ENCODE measurements at places on chromosomes 1 and 21.

DNA sequence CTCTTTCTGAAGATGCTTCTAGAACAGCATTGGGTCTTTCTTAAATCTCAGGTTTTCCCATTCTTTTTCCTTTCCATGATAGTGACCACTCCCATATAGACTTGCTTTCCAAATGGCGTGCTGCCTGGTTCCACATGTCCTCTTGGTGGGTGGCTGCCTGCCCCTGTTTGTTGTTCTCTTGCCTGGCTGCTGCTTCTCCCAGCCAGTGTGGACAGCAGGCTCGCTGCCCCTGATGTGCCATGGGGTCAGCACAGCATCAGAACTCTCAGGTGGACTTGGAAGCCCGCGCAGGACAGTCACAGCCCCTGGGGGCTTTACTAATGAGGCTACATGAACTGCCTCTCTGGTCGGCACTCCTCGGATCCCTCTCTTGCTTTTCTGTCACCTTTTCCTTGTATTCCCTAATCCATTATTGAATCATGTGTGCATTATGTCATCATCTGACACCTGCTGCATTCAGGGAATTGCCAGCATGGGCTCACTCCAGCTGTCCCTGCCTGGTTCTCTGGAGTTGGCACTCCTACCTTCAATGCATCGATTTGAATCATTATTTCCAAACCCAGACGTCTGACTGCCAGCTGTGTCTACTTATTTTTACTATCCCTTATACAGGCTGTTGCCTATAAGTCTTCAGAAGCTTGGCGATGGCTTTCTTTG is 100.5 kb upstream of the COA6 start:
- no peak for DNase-seq

- DNase-seq: no peak
Measured at GRCh38 chr1:226402739-226403165, 5.1 kb downstream of the PARP1 start.

DNA sequence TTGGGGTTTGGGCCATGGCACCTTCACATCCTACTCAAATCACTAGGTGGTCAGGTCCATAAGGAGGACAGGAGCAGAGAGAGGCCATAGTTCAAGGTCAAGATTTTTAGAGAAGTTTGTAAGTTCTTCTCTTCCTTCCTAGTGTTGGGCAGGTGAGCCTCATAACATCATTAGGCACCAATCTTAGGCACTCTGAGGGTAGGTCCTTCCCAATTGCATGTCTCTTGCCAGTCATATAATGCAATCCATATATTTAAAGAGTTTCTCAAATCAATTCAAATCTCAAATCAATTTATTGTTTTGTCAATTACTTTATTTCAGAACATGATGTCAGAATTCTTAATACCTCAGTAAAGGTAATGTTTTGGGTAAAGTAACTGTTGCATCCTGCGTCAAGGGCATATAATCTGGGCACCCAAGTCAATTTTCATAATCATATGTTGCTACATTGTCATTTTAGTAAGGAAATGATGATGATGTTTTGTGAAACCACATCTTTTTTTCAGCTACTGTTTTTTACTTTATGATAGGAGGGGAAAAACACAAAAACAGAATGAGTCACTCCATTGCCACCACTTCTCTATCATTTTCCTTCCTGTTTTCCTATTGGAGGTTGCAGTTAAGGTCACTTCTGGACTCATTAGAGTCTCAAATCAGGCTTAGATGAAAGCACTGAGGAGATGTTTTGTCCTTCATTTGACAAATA is 122.7 kb downstream of the UCHL5 start:
- no peak for DNase-seq

- peak; percentile 50 for DNase-seq
Measured at GRCh38 chr1:207309745-207310273, 11.7 kb upstream of the CD55 start.

DNA sequence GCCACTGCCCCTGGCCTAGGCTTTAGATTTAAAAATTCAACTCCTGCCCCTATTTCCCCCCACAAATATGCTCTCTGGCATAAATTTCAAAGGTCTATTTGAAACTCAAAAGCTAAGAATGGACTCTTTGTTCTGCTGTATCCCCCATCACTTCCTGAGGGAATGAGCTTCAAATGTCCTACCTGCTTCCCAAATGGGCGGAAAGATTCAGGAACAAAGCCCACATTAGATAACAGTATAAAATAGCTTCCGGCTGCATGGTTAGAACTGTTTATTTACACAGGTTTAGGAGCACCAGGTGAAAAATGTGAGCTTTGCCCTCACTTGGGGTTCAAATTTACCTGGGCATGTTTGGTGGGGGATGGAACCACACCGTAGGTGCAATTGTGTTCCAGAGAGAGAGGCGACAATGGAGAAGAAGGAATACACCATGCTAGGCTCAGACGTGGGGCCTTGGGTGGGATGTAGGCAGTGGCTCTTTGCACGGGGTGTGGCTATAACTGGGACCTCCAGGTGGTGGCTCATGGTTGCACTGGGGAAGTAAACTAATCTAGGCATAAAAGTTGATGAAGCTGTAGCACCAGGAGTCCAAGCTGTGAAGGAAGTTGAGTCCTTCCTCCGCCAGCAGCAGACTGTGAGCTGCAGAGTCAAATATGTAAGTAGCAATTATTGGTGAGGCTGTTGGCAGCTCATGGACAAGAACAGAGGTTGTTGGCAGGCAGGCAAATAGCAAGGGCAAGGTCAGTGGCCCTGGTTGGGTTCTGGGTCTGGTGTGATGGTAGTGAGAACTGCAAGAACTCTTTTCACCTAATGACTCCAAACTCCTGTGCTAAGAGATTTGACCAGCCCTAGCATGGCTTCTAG is 41.5 kb upstream of the SRSF10 start:
- DNase-seq: no peak

DNA sequence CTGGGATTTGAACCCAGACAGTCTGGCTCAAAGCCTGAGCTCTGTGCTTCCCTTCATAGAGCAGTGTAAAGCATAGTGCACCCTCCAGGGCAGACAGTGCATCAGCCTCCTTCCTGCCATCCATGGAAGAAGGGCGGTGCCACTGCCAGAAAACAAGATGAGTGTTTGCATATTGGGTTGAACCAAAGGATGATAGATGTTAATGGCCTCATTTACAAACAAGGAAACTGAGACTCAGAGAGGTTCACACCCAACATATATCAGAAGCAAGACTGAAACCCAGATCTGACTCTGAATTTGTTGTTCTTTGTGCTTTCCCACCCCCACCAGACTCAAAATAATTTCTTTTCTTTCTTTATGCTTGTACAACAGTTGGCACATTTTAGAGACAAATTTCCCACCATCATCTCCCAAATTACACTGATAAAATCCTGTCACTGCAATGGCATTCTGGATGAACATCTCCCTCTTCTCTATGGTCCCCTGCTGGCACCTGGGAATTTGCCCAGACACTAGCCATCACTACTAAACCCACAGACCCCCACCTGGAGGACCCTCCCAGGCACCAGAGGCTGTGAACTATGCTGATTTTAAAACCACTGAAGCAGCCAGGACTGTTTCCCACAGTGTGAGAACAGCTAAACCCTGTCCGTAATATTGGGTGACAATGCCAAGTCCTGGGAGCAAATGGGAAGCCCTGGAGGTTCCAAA is 45.4 kb upstream of the MPZL1 start:
- no peak for DNase-seq

DNA sequence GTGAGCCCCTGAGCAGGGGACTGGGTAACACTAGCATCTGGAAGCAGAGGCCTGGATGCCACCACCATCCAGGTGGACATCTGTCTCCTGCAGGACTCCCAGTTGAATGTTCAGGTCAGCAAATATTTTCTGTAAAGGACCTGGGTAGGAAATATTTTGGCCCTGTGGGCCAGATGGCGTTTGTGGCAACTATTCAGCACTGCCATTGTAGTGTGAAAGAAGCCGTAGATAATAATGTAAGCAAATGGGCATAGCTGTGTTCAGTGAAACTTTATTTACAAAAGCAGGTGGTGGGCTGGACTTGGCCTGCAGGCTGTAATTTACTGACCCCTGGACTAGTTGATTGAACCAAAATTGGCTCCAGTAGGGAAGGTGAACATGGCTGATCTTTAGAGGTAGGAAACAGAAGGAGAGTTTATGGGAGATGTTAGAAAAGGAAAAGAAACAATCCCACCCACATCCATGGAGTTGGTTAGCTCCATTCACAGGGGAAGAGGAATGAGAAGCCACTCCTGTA is 20.0 kb upstream of the CD101 start:
- DNase-seq: no peak

- no peak for DNase-seq
Measured at GRCh38 chr1:43405219-43405875, 15.6 kb downstream of the SZT2 start.

DNA sequence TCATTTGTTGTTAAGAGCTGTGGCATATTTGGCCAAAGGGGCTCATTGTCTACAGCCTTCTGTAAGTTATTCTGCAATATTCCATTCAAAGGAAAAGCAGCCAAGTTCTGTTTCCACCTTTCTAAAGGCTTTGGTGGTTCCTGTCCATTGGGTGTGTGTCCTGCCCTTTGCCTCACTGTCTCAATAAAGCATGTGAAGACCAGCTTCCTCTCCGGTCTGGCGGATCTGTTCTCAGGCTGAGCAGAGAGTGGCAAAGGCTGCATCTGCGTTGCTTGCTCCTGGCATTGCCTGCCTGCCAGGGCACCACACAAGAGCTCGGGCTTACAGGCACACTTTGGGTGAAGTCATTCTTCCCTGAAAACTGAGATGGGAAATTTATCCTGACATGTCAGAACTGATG is 34.9 kb downstream of the ST6GALNAC3 start:
- no peak for DNase-seq

DNA sequence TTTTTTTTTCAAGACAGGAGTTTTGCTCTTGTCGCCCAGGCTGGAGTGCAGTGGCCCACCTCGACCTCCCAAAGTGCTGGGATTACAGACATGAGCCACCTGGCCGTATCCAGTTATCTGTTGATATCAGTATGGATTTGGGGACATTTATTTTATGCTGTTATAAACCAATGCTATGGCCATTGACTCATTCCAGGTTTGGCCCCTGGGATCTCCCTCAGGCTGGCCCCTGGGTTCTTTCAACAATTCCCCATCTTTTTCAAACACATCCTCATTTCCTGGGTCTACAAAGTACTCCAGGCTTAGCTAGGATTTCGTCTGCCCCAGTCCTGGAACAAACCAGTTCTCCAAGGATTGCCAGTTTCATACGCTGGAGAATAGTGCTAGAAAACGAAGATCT is 44.1 kb downstream of the WDR4 start:
- DNase-seq: no peak

GRCh38 chr1:212271823-212272485 is 13.3 kb upstream of the PPP2R5A start:
- DNase-seq: no peak

DNA sequence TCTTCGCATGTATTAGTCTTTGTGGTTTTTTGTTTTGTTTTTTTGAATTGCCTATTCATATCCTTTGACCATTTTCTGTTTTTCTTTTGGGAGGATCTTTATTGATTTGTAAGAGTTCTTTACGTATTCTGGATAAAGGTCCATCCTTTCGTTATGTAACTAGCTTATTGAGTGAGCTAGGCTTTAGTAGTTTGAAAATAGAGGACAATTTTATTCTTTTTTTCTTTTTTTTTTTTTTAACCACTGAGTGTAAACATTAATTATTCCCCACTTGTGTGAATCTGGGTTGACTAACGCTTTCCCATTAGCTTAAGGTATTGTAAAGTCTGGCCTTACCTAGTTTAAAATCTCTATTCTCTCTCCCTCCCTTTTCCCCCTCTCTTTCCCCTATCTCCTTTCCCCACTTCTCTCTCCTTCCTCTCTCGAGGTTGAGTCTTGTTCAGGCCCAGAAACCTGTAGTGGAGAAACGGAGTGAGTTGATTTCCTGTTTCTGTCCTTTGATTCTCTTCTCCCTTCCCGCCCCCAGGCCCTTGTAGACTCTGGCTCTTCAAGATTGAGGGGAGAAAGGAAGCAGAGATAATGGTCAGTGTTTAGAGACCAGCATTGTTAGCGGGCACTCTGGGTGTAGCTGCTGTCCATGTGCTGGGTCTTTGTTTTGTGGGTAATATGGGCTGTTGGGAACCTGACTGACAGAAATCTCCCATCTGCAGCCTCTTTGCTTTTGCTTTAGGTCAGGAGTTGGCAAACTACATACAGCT is 1.5 kb downstream of the MORC3 start:
- DNase-seq: no peak

GRCh38 chr1:67735806-67736627 is 51.0 kb downstream of the GADD45A start:
- peak; percentile 45 for DNase-seq

DNA sequence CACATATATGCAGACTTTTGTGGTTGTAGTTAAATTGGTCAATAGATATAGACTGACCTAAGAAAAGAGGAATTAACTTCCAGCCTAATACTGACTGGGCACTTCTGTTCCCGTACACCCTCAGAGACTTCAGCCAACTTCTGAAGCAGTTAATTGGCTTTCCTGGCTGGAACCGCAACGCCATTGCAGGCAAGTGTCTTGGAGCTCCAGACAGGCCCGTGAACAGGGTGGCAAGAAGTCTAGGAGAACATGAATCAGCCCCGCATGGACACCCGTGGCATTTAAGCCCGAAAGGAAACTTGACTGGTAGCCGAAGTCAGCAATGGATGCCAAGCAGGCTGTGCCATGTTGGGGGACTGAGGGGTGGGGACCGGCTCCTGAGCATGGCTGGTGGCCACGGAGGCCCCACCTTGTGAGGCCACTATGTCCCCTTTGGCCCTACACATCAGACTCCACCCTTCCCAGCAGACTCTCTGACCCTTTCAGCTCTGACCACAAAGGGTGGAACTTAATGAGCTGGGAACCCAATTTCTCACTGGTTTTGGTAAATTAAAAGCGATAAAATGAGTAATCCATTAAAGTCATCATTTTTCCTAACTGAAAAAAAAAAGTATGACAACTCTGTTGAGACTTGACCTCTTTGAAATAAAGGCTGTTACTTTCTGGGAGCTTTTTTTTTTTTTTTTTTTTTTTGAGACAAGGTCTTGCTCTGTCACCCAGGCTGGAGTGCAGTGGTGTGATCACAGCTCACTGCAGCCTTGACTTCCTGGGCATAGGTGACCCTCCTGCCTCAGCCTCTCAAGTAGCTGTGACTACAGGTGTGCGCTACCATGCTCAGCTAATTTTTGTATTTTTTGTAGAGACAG is 54.1 kb downstream of the RUNX1 start:
- DNase-seq: no peak

DNA sequence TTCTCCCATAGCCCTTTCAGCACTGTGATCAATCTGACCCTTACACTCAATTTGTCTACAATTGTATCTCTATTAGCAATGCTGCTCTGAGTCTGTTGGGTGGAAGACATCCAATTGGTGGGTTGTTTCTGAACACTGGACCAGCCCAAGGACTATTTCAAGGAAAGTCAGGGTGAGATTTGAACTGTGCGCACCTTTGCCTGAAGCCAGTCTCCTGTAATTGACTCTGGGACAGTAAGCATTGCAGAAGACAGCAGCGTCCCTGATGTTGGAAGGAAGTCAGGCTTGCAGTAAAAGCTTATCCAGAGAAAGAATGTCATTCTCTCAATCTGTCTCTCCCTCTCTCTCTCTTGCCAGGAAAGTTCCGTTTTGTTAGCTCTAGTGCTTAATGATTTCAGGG is 233.9 kb downstream of the KIF26B start:
- no peak for DNase-seq

GRCh38 chr21:19340303-19340702 is 936.7 kb upstream of the TMPRSS15 start:
- DNase-seq: no peak

Measured in HCT116 (cell line).